ENCODE measurements at places on chromosomes 2 and 18.

DNA sequence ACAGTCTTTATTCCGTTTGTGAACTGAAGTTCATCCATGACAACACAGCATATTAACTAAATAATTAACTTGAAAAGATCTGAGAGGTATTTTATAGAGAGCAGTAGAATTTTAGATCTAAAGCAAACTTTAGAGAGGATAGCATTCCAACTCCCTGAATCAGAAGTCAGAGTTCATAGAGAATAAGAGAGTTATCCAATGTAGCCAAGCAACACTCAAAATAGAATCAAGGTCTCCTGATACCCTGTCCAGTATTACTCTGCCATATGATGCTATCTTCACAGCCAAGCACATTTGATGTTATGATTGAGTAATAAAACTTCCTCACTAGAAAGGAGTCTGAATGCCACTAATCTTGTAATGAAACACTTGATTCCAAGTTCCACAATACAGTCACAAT, 55.5 kb downstream of the RIT2 start:
- DNase-seq = no peak

- no peak for DNase-seq
Measured at GRCh38 chr2:39990335-39990900, 211.4 kb upstream of the THUMPD2 start.

DNA sequence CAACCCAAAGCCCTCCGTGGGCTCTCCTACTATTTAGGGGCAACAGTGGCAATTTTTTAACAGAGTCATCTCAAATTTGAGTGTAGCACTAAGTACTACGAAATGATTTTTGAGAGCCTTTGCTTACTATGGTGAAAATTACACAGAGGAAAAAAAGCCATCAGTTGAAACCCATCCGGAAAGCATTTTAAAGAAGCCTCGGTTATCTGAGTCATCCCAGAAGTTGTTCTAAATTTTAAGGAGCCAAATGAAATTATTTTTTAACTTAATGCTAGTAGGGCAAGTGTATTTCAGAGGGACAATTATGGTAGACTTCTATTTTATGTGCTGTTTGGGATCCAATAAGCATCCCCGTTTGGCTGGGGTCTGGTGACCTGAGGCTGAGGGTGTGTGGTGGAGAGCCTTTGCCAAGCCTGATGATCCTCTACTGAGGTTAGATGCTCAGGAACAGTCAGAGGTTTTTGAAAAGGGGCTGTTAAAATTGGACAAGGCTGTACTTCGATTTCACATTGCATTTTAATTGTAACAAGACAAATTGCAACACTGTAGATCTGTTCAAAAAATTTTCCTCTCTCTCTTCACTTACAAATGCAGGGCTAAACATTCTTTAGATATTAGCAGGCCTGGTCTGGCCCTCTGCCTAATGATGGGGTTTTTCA, 47.0 kb downstream of the RAPGEF4 start:
- no peak for DNase-seq

DNA sequence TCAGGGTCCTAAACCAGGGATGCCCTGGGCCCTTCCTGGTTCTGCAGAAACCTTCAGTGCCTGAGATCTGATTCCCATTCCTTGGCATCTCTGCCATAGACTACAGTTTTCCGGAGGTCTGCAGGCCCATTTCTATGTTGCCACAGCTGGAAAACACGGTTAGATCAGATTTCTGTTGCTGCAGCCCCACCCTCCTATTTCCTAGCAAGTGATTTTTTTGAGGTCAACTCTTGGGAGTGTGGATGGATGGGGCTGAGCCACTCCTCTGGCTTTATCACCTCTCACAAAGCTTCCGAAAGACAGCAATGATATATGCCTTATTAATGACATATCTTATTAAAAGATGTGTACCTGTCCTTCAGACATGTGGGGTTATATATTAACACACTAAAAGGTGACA, 56.3 kb downstream of the ZAP70 start:
- no peak for DNase-seq

- no peak for DNase-seq
Measured at GRCh38 chr2:230130668-230131364, 62.1 kb upstream of the SLC16A14 start.

- DNase-seq = no peak
Measured at GRCh38 chr18:47603158-47603557, 327.3 kb downstream of the SMAD2 start.

DNA sequence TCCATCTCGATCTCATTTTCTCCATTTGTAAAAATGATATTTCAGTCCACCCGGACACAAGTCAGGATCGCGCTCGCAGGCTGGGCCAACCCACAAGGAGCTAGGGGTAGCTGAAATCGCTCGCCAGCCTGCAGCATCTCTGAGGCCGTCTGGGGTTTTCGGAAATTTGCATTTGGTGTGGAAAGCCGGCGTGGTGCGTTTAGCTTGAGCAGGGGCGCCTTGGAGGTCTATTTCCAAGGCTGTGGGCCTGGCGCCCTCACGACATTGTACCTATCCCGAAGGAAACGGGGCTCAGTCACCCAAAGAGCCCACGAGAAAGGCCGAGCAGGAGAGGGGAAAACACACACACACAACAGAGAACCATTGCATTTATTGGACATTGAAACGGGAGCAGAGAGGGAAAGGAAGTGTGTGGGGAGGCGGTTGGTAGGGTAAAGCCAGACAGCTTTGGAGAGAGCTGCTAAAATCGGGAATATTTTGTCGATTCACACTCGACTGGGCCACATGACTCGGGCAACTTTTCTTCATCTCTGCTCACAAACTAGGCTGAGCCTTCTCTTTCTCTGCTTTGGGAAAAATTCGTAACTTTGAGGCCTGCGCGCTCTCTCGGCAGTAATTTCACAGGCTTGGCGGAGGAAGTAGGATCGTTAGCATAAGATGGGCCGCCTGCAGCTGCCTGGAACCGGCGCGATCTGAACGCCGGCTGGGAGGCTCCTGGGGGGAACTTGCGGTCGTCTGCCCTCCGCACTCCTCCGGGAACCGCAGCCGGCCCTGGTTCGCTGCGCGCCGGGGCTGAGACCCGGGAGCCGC, 1.1 kb upstream of the HOXD8 start:
- no peak for DNase-seq
